Stimulated activated CD4-positive, alpha-beta T cell treated with anti-CD3 and anti-CD28 coated beads, Interleukin-15, amount 100 ng/mL, for 48 hours (primary cell): ENCODE measurements at places on chromosomes 5 and 9.

GRCh38 chr9:93119953-93120845 is 13.9 kb downstream of the NINJ1 start:
- no peak for DNase-seq

- no peak for DNase-seq
These were observed 144.6 kb upstream of the OTULINL start for GRCh38 chr5:14436801-14437542.

GRCh38 chr9:89879276-89879675 is 274.5 kb downstream of the GADD45G start:
- no peak for DNase-seq

- DNase-seq = no peak
These were observed 467.7 kb upstream of the ACO1 start for GRCh38 chr9:31916591-31917241.

DNA sequence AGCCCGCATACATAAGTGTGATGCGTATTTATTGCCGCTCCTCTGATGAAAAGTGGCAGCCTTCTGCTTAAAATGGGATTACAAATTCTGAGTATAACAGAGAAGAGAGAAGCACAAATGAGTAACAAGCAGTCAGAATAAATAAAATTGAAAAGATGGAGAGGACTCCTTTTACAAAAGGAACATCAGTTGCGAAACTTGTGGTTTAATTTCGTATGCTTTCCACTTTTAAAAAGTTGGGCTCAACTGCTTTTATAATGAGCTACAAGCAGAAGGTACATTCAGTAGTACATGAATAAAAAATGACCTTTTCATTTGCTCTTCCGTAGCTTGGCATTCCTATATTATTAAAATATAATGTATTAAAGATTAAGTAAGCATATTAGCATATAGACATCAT is 320.0 kb downstream of the FBXL17 start:
- no peak for DNase-seq

DNA sequence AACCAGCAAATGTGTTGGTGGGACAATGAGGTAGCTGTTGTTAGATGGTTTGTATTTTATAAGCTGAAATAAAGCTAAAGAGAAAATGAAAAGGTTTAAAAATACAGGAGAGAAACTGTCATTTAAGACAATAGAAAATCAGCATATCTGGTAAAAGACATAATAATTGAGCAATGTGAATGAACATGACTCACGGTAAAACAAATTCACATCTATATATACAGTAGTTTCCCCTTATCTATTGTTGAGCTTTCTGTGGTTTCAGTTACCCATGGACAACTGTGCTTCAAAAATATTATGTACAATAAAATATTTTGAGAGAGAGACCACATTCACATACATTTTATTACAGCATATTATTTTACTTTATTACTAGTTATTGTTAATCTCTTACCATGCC is 1649.8 kb downstream of the EFNA5 start:
- DNase-seq = no peak

DNA sequence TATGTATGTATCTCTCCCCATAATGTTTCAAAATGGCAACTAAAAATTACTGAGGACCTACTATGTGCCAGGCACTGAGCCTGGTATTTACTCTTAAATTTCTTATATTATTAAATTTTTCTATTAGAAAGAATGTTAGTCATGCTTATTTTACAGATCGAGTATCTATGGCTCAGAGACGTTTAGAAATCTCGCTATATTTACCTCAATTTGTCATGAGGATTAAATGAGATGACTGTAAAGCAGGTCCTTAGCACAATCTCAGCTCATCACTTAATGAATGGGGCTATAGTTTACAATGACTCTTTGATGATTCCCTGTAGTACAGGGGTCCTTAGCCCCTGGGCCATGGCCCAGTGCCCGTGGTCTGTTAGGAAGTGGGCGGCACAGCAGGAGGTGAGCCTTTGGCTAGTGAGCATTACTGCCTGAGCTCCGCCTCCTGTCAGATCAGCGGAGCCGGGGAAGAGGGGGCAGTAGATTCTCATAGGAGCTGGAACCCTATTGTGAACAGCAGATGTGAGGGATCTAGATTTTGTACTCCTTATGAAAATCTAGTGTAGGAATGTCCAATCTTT is 15.5 kb downstream of the ENC1 start:
- DNase-seq = no peak

GRCh38 chr9:83937861-83938455 is 16.7 kb upstream of the KIF27 start:
- DNase-seq = no peak

DNA sequence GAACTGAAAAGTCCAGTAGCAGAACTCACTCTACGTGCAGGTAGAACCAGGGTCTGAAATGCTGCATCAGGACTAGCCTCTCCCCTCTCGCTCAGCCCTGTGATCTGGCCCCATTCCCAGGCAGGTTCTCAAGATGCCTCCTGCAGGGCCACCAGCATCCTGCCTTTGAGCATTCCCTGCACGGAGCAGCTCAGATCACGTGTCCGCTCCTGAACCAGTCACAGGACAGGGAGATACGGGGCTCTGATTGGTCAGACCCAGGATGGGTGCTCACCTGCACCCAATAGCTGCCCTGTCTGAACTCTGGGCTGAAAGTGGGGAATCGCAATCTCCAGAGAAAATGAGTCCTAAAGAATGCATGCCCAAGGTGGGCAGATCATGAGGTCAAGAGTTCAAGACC is 50.8 kb downstream of the NEURL1B start:
- no peak for DNase-seq

GRCh38 chr9:85258823-85259370 is 482.9 kb downstream of the AGTPBP1 start:
- peak; percentile 5 for DNase-seq
